ENCODE measurements at places on chromosomes 1 and 21.
A peak's percentile ranks its signal among the peaks of the same experiment; 100 is the strongest.

GRCh38 chr1:157499521-157499920 lies 52.8 kb downstream of the FCRL5 start:
- no peaks in the 10 kb centered on the region for H3K36me3 ChIP-seq
- H3K27ac ChIP-seq: no peak overlapping the region
- no peak overlapping the region for H3K4me3 ChIP-seq
- peaks cover 9% of the 10 kb centered on the region for H3K27me3 ChIP-seq
- peaks cover 1% of the 10 kb centered on the region for H3K4me1 ChIP-seq

DNA sequence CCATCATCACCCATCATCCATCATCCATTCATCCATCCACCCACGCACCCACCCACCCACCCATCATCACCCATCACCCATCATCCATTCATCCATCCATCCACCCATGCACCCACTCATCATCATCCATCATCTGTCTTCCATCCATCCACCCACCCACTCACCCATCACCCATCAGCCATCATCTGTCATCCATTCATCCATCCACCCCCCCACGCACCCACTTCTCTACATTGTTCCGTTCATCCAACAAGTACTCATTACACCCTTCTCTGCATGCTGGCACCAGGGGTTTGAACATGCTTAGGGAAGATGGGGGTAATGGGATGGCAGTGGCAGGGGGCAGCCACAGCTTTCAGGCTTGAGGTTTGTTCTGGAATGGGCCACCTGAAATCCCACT lies 82.1 kb downstream of the ADARB1 start:
- no peak overlapping the region for H3K27ac ChIP-seq
- H3K4me3 ChIP-seq: no peak overlapping the region
- no peaks in the 10 kb centered on the region for H3K27me3 ChIP-seq
- no peak for DNase-seq
- H3K4me1 ChIP-seq: peaks cover 14% of the 10 kb centered on the region

DNA sequence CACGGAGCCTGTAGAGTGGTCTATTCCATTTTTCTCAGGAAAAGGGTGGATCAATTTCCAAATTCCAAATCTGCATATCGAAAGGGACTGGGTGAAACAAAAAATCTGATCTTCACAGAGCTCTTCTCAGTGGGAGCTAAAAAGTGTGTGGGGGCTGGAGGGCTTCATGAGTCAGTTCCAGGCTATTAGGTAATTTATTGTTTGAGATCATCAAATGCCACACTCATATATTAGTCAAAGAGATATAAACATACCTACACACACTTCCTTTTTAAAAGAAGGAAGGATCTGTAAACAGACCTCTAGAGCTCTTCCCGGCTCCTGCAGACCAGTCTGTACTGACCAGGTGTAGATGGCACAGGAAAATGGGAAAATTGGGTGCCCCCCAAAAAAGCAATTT lies 175.4 kb downstream of the ZBTB18 start:
- H3K27me3 ChIP-seq: peaks cover 54% of the 10 kb centered on the region
- H3K4me1 ChIP-seq: no peaks in the 10 kb centered on the region
- no peak overlapping the region for H3K27ac ChIP-seq

DNA sequence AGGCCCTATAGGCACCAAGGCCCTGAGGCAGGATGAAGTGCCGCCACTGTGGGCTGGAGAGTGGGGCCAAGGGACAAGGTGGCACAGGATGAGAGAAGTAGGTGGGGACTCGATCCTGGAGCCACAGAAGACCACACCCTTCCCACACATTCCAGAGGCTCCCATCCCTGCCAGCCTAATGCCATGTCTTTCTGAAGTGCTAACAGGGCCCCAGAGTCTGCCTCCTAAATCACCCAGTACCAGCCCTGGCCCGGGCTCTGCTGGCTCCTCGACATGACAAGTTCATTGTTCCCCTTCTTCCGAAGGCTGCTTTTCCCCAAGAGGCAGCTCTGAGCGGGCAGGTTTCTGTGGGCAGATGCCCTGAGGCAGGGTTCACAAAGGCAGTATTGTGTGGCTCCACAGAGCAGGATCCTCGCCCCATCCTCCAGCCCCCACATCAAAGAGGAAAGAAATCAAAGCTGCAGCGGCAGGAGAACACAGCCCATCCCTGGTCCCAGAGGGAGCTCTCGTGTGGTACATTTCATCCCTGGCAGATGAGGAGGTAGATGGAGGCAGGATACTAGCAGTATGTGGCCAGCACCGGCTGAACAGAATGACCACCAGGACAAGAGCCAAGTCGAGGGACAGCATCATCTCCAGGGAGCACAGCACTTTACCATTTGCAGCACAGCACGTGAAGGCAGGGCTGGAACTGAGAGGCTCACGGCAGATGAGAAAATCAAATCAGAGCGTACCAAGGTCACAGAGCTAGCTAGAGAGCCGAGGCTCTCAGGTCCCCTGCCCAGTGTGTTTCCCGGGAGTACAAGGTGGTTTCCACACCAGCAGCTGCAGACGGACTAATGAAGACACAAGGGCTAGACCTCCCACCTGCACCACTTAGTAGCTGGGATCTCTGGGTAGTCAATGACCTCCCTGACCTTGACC lies 64.8 kb downstream of the SYF2 start:
- H3K27me3 ChIP-seq: no peaks in the 10 kb centered on the region
- H3K36me3 ChIP-seq: no peaks in the 10 kb centered on the region

- peaks cover 34% of the 10 kb centered on the region for H3K27me3 ChIP-seq
- no peak overlapping the region for H3K4me3 ChIP-seq
- H3K4me1 ChIP-seq: no peaks in the 10 kb centered on the region
- no peaks in the 10 kb centered on the region for H3K36me3 ChIP-seq
- H3K27ac ChIP-seq: no peak overlapping the region
These were observed 115.6 kb downstream of the SIK1 start for GRCh38 chr21:43311301-43311817.

DNA sequence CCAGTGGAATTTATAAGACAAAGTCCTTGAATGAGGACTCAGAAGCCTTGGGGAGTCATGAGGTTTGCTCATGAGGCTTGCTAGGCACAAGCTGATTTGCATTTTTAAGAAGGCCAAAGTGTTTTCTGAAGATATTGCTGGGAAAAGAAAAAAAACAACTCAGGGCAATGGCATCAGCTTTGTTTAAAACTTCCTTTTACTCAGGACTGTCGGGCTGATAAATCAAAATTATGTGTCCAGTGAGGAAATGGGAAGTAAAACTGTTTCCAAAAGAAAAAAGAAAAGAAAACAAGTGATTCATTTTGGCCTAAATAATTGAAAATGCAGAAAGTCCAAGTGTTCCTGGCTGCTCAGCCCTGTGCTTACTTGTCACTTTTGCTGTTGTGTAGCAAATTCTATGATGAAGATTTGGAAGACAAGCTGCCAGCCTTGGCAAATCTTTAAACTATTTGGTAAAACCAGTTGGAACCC lies 282.4 kb downstream of the HLX start:
- no peaks in the 10 kb centered on the region for H3K36me3 ChIP-seq
- H3K4me1 ChIP-seq: no peaks in the 10 kb centered on the region
- DNase-seq: no peak
- H3K27ac ChIP-seq: no peak overlapping the region
- no peak overlapping the region for H3K4me3 ChIP-seq
- H3K27me3 ChIP-seq: no peaks in the 10 kb centered on the region

DNA sequence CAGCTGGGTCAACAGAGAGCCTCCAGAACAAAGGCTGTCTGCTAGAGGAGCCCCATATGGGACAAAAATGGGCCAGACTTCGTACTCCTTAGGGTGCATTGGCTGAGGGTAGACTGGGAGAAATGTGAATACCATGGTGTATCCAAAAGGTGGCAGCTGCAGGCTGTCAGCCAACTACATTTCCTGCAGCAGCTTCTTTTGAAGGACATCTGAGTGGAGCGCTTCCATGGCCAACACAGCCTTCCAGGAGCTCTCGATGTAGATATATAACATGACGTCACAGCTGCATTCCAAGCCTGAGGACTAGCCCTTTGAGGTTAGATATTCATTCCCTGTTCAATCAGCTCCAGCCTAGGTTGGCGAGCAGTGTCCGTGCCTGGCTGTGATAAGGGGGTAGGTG lies 107.7 kb downstream of the MAB21L3 start:
- H3K36me3 ChIP-seq: no peaks in the 10 kb centered on the region
- H3K27ac ChIP-seq: peak overlapping the region; percentile 2
- H3K4me1 ChIP-seq: no peaks in the 10 kb centered on the region
- DNase-seq: no peak
- no peaks in the 10 kb centered on the region for H3K27me3 ChIP-seq

DNA sequence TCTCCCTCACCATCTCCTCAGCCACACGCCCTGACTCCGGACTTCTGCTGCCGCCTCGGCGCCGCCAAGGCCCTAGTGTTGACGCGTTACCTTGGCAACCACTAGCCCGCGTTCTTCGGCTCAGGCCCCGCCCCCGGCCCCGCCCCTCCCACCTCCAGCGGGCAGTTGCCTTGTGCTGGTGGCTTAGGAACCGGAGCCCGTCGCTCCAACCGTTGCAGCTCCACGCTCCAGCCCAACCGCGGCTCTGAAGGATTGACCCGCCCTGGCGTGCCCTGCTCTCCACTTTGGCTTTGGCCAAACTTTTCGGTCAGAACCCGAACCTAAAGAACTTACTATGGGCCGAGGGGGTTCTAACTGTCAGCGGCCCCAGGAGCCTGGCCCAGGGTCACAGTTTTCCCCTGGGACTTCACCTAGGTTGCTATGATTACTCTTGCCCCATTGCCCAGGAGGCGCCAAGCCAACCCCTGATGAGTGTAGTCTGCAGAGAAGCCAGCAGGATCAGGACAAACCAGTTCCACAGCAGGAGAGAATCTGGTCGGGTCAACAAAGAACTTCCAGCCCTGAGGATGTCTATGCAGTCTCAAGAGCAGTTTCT lies at the start of gene CFAP45:
Gene CFAP45, minus strand, starts transcription at position 80 of the 595 bp plus-strand sequence. Its CDS starts 67 bp downstream, at position 13.
- peaks cover 8% of the 10 kb centered on the region for H3K36me3 ChIP-seq
- H3K27me3 ChIP-seq: no peaks in the 10 kb centered on the region

GRCh38 chr1:234239936-234240335 lies 133.3 kb upstream of the COA6 start:
- DNase-seq: no peak
- H3K4me3 ChIP-seq: no peak overlapping the region
- H3K36me3 ChIP-seq: no peaks in the 10 kb centered on the region
- H3K4me1 ChIP-seq: no peaks in the 10 kb centered on the region
- H3K27ac ChIP-seq: no peak overlapping the region

DNA sequence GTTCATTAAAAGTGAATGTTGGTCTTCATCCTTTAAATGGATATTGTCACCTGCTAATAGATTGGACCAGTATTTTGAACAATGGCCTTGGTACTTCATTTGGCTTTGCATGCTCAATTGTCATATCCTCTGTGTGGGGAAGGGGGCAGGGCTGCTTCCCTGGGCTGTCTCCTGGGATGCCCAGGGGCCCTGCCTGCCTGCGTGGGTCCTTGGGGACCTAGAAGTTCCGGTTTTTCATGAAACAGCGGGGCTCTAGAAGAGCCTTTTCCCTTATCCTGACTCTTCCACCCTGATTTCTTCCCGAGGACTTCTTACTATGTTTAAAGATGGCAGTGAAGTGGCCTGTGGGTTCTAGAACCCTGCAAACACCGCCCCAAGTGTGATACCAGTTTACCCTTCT lies 97.5 kb downstream of the DISC1 start:
- no peak for DNase-seq
- H3K27ac ChIP-seq: no peak overlapping the region
- H3K27me3 ChIP-seq: no peaks in the 10 kb centered on the region
- no peak overlapping the region for H3K4me3 ChIP-seq

GRCh38 chr1:224864006-224864405 lies 65.5 kb upstream of the DNAH14 start:
- H3K27me3 ChIP-seq: peaks cover 31% of the 10 kb centered on the region
- no peak for DNase-seq
- no peak overlapping the region for H3K27ac ChIP-seq
- H3K36me3 ChIP-seq: no peaks in the 10 kb centered on the region
- H3K4me1 ChIP-seq: no peaks in the 10 kb centered on the region
